ENCODE measurements at places on chromosomes 7 and 10.

DNA sequence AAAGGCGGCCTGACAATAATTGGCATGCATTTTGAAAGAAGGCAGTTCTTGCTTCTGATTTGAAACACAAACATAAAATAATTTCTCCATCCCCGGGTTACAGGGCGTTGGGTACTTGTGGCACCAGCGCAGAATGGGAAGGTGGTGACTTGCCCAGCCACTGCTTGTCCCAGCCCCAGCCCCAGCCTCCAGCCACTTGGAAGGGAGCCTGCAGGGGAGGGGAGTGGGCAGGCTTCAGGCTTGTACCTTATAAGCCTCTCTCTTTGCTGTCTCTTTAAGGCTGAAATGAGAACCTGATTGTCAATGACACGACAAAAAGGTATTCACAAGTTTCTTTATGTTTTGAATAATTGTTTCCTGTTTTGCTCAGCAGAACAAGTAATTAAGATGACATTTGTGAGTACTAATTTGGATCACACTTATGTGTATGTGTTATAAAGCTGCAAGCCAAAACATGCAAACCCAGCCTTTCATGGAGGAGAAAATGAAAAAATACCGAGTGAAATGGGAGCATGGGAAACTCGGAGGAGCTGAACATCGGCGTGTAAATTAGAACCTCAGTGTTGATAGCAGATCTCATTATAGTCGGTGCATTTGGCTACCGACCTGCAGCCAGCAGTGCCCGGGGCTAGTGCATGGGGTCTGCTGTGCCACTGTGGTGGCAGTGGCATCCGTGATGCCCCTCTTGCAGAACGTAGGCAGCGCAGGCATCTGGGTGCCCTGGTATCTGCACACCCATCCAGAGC is 129.9 kb downstream of the EBF3 start:
- DNase-seq = no peak

- no peak for DNase-seq
These were observed 114.1 kb downstream of the CPED1 start for GRCh38 chr7:121102619-121103018.

DNA sequence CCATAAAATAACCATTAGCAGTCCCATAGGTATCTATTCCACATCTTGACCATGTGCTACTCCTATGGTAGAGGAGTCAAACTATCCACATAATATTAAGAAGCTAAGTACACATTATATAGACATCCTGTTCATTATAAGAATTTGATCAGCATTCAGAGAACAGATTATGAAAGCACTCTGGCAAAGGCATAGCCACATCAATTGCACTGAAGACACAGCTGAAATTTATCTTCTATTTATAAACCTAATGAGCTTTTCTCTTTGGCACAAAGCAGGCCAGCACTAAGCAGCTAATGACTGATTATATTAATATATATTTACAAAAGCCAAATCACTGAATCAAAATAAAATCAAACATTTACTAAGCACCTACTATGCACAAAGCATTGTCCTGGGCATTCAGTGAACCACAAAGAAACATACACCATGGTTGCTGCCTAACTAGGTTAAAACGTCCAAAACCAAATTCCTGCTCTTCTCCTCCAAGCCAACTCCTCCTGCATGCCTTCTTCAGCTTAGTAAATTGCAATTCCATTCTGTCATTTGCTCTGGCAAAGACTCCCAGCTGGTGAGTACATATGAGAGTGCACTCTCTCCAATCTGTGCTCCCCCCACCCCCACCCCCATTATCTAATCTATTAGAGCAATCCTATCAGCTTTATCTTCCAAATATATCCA is 122.6 kb upstream of the ASAH2 start:
- no peak for DNase-seq

DNA sequence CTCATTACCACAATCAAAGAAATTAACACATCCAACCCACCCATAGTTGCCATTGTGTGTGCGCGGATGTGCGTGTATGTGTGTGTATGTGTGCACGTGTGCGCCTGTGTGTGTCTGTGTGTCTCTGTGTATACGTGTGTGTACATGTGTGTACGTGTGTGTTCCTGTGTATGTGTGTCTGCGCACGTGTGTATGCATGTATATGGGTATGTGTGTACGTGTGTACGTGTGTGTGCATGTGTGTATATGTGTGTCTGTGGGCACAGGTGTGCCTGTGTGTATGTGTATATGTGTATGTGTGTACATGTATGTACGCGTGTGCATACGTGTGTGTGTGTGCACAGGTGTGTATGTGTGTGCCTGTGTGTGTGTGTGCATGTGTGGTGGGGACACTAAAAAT is 48.9 kb downstream of the EGFR start:
- DNase-seq = no peak

Measured in midbrain (tissue), 1 donor.